ENCODE measurements at places on chromosomes 7 and 10.

DNA sequence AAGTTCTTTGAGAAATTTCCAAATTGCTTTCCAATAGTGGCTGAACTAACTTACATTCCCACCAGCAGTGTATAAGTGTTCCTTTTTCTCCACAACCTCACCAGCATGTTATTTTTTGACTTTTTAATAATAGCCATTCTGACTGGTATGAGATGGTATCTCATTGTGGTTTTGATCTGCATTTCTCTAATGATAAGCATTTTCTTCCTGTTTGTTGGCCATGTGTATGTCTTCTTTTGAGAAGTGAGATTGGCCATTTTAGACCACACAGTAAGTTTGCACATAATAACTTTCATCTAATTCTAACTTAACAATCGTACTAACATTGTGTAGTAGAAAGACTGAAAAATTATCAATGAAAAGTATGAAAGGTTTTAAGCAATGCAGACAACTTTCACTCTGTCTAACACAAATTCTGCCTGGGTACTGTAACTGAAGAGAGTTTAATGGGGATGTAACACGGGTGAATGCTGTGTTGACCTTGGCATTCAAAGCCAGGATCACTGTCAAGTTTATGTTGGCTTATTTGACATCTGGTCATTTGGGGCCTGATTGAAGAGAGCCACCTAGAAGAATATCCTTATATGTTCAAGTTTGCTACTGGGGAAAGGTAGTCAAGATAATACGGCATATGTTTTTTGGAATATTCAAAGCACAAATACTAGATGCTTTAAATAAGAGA lies 50.4 kb downstream of the FAM171A1 start:
- no peak for DNase-seq

GRCh38 chr10:110222641-110223297 lies 15.4 kb downstream of the MXI1 start:
- no peak for DNase-seq

- DNase-seq = no peak
Measured at GRCh38 chr7:36659172-36659516, 65.2 kb downstream of the AOAH start.

- no peak for DNase-seq
Measured at GRCh38 chr7:123734498-123734897, 14.3 kb downstream of the WASL start.

DNA sequence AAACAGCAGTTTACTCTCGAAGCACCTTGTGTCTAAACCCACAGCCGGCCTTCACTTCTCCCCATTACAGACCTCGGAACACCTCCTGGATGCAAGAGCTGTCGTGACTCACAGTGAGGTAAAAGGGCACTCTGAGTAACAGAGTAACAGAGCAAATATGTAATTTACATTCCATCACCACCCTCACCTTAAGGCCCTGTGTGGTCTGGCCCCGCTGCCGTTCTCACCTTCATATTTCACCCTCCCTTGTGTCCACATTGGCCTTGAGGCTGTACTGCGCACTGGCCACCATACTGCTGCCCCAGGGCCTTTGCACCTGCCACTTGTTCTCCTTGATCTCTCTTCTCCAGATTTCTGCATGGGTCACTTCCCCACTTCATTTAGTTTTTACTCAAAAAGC lies 12.6 kb downstream of the FFAR4 start:
- DNase-seq = no peak

GRCh38 chr7:41930538-41931262 lies 227.8 kb upstream of the INHBA start:
- no peak for DNase-seq

GRCh38 chr10:103512591-103513379 lies 19.3 kb downstream of the NEURL1 start:
- DNase-seq = no peak

GRCh38 chr10:123150271-123150985 lies 2.5 kb downstream of the HMX2 start:
- no peak for DNase-seq

DNA sequence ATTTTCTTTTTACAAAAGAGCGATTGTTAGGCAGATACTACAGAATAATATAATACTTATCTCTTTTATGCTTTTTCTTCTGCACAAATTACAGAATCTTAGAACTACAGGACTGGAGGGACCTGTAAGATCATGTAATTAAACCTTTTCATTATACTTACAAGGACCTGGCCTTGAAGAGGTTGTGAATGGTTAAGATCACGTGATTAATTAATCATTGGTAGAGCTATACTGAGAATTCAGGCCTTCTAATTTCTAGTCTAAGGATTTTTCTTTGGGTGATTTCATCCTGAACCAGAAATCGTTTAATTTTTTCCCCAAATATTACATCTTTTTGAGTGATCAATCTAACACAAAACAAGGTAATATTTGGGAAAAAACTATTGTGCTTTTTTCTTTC lies 163.8 kb upstream of the SLC26A5 start:
- no peak for DNase-seq

- no peak for DNase-seq
Measured at GRCh38 chr10:18044976-18045720, 93.4 kb downstream of the SLC39A12 start.

- no peak for DNase-seq
Measured at GRCh38 chr7:151705636-151706276, 171.2 kb downstream of the PRKAG2 start.

- no peak for DNase-seq
Measured at GRCh38 chr7:42479452-42479815, 242.4 kb upstream of the GLI3 start.

DNA sequence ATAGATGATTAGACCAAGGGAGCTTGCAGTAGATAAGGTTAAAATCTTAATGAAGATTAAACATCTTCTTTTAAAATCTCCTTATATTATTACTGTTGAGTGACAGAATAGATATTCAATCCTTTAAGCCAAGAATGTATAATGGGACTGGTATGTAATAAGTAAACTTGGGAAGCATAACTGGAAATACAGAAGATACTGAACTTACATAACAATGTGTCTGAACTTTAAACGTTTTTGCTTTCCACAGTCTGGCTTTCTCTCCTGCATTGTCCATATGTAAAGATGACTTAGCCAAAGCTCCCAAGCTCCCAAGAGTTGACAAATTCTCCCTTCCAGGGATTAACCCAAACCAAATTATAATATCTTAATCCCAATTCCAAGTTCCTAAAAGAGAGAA lies 129.8 kb downstream of the KCND2 start:
- no peak for DNase-seq

GRCh38 chr10:81179805-81180452 lies 642.2 kb downstream of the SH2D4B start:
- DNase-seq = no peak

GRCh38 chr10:59913547-59914237 lies 7.3 kb upstream of the CCDC6 start:
- no peak for DNase-seq

DNA sequence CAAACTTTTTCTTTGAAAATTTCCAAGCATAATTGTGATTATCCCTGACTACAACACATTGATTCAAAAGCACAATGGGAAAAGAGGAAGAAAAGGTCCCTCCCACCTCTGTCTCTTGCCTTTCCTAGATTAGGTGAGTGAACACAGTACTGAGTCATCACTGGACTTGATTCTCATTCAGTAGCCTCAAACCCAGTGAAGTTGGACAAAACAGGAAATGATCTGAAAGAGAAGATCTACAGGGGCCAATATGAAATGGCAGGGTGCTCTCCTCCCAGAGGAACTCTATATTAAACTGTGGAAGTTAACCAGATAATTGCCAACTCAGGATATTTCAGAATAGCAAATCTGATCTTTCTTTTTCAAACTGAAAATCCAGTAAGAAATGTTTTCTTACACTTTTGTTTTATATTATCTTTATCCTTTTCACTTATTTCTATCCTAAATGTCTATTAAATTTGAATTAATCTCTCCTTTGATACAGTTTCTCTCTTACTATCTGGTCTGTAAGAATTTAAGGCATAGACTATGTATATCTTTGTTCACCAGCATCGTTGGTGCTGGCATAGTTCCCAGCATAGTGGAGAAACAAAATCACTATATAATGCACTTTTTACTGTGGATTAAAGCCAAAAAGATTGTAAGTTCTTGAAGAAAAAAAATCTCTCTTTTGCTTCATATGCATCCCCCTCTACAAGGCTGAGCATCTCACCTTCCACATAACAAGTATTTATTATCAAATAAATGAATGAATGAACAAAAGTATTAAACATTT lies 41.4 kb upstream of the IKZF1 start:
- DNase-seq = no peak

DNA sequence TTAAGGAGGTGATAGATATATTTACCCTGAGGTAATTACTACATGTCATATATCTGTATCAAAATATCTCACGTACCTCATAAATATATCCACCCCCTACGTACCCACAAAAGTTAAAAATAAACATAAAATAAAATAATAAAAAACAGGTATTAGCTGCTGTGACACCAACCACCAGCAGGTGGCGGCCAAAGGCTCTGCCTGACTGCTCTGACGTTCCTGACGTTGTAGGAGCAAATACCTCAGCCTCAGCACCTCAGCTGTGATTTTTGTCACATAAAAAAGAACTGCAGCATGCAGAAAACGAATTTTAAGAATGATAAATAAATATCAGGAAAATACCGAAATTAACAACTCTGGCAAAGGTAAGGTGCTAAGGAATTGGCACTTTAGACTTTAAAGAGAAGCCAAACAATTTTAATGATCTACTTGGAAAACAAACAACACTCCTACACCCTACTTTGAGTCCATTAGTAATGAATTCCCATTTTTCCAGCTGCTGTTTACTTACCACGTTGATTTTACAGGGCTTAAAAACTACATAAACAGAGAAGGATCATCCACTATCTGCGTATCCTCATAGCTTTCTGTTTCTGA lies 125.4 kb upstream of the TARP start:
- no peak for DNase-seq

- no peak for DNase-seq
Measured at GRCh38 chr10:130427216-130427722, 291.1 kb downstream of the GLRX3 start.

- no peak for DNase-seq
Measured at GRCh38 chr10:34780818-34781380, 34.2 kb downstream of the PARD3 start.

- no peak for DNase-seq
Measured at GRCh38 chr10:51617576-51618235, 81.7 kb downstream of the CSTF2T start.

- no peak for DNase-seq
Measured at GRCh38 chr10:11379771-11380170, 231.7 kb downstream of the USP6NL start.

DNA sequence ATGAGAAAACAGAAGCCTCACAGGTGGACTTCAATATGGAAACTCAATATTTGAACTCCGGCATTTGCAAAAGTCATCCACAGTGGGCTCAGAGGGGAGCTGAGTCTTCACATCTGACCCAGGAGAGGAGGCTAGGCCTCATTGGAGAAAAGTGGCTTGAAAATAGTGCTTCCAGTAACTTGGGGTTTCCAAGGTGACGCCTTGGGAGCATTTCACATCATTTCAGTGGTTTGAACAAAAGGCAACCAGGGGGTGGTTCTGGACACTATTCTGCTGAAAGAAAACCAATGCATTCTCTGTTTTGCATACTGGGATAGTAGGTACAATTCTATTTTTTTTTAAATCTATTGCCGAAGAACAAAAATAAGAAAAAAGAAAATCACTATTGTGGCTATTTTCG lies 599.2 kb upstream of the POM121L12 start:
- no peak for DNase-seq

GRCh38 chr10:72389716-72390115 lies 35.0 kb upstream of the DNAJB12 start:
- no peak for DNase-seq

DNA sequence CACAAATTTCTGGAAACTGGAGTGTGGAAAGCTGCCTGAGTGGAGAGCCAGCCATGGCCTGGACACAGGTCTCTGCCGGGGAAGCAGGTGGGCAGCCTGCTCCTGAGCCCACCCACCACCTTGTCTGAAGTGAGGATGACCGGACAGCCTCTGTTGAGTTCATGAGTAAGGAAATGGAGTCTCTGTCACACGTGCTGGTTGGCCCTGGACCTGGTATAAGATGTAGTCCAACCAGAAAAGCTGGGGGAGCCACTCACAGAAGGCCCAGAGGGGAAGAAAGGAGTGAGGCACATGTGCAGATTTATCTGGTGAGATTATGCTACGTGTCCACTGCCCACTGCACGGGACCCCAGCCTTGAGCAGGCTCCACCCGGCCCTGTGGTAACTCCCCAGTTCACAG lies 383.5 kb downstream of the GRID1 start:
- DNase-seq = no peak

DNA sequence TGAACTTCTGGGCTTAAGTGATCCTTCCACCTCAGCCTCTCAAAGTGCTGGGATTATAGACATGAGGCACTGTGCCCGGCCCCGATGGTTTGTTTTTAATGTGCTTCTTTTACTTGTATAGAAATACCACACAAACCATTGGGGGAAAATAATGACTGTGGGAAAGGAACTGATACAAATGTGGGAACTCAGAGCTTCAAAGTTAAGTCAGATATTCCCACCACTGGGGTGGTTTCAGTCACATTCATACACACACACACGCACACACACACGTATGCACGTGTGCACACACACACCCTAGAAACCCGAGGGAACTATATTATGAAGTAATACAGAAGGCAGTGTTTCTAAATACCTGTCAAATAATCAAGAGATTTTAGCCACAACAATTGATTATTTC lies 17.0 kb downstream of the CPA4 start:
- no peak for DNase-seq

- no peak for DNase-seq
Measured at GRCh38 chr7:143967398-143967797, 12.8 kb downstream of the OR2F1 start.

DNA sequence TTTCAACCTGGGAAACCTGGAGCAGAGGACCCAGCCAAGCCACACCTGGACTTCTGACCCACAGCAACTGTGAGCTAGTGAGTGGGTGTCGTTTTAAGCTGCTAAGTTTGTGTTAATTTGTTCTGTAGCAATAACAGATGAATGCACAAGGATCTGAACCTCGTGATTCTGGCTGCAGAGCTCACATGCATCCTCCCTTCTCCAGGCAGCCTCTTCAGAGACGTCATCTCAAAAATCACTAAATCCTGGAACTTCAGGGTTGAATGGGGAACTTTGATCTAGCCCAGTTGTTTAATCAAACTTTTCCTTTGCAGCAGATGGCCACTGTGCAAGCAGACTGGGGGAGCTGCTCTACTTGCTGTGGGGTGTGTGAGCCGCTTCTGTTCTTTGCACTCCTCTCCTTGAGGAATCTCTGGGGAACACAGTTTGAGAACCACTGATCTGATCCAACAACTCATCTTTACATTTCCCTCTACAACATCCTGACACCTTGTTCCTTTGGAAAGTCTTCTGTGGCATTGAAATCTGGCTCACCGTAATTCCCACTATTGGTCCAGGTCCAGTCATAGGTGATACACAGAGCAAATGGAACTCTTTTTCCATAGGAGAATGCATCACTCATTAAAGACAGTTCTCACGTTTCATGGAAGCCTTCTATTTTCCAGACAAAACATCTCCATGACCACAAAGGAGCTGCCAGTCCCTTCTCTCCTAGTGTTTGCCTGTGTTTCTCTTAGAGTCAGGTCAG lies 90.3 kb downstream of the CHN2 start:
- no peak for DNase-seq

Measured in cortex of kidney (tissue), 1 donor.